ENCODE measurements at places on chromosomes 6 and 20. TPM values are rescaled to one million over a fixed set of nuclear protein-coding genes. Genes with fewer than 3 reads are reported as not detected.

Gene DLL1
- 6.1 TPM for total RNA-seq

Gene OR12D3
- not detected for total RNA-seq

Gene DEF6
- 3.1 TPM for total RNA-seq

Gene INSM1
- total RNA-seq, result not detected

Gene GLYATL3
- total RNA-seq, result not detected

Gene WFDC10B
- not detected for total RNA-seq

DNA sequence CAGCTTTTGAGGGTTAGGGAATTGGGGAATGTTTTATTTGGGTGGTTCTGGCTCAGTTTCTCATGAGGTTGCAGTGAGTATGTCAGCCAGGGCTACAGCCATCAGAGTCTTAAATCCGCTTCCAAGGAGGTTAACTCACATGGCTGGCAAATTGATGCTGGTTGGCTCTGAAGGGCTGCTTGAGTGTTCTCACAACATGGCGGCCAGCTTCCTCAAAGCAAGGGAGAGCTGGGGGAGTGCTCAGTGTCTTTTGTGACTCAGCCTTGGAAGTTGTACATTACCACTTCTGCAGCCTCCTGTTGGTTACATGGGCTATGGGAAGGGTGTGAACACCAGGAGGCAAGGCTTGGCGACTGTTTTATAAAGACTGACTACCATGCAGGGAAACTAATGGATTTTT is 17.8 kb upstream of the PPP1R3G start:
- H3K4me1 ChIP-seq, result no peaks in the 10 kb centered on the region
- DNase-seq, result no peak
- H3K4me3 ChIP-seq, result no peak overlapping the region
- H3K36me3 ChIP-seq, result no peaks in the 10 kb centered on the region

DNA sequence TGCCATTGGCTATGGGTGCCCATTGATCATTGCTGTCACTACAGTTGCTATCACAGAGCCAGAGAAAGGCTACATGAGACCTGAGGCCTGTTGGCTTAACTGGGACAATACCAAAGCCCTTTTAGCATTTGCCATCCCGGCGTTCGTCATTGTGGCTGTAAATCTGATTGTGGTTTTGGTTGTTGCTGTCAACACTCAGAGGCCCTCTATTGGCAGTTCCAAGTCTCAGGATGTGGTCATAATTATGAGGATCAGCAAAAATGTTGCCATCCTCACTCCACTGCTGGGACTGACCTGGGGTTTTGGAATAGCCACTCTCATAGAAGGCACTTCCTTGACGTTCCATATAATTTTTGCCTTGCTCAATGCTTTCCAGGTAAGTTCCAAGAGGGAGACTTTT is 16.4 kb downstream of the ADGRF4 start:
- H3K27ac ChIP-seq, result no peak overlapping the region
- H3K4me3 ChIP-seq, result no peak overlapping the region
- H3K27me3 ChIP-seq, result no peaks in the 10 kb centered on the region
- H3K4me1 ChIP-seq, result no peaks in the 10 kb centered on the region
- DNase-seq, result no peak

DNA sequence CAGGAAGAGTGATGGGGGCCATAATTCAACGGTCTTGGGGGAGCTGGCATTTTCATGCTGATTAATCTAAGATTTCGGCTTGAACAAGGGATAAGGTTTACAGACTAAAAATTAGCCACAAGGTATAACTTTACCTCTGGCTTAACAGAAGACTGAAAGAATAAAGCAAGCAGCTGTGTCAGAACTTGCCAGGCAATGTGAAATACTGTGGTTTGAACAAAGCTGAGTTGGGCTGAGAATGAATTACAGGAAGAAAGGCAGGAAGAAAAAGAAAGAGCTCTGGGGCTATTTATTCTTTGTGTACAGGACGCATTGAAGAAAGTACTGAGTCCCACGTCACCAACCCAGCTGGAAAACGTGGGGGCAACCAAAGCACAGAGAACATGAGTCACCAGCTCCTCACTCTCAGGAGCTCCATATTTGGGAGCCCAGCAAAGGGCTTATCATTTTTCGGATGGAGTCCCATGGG is 121.5 kb upstream of the NEDD9 start:
- H3K36me3 ChIP-seq, result no peaks in the 10 kb centered on the region
- H3K4me1 ChIP-seq, result peaks cover 4% of the 10 kb centered on the region

- H3K27ac ChIP-seq, result no peak overlapping the region
- no peaks in the 10 kb centered on the region for H3K36me3 ChIP-seq
- no peak for DNase-seq
- H3K4me3 ChIP-seq, result no peak overlapping the region
- no peaks in the 10 kb centered on the region for H3K27me3 ChIP-seq
Observed at GRCh38 chr20:38825901-38826625, 20.6 kb downstream of the PPP1R16B start.

DNA sequence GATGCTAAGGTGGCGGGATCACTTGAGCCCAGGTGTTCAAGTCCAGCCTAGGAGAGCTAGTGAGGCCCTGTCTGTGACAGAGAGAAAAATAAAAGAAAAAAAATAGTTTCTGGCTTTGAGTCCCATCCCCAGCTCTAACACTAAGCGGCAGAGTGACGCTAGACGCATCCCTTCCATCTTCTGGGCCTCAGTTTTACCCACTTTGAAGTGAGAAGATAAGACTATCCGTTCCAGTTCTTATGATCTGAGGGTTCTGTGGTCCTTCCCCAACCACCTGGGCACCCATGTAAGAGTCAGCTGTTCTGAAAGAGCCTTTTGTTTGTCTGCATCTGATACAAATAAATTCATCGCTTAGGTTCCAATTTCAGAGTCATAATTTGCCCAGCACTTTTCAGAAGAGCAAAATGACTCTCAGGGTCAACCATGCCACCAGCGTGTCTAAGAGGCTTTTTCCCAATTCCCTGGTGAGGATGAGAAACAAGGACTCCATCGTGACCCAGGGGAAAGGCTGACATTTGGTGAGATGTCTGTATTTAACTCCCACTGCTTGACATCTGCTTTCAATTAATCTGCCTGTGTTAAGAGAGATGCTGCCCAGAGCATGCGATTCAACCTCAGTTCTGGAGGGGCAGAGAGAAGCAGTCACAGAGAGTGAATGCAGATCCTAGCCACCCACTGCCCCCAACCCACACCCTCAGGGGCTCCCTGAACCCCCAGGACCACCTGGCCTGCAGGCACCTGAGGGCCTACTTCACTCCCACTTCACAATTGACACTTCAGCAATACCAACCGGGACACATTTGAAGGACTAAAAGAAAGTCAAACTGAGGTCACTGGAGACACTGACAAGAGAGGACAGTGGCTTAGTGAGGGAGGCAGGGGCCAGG is 131.6 kb upstream of the TOP1 start:
- no peak for DNase-seq
- H3K27me3 ChIP-seq, result no peaks in the 10 kb centered on the region
- no peaks in the 10 kb centered on the region for H3K36me3 ChIP-seq
- no peaks in the 10 kb centered on the region for H3K4me1 ChIP-seq
- H3K4me3 ChIP-seq, result no peak overlapping the region
- H3K27ac ChIP-seq, result no peak overlapping the region

- no peak overlapping the region for H3K4me3 ChIP-seq
- H3K27me3 ChIP-seq, result no peaks in the 10 kb centered on the region
- H3K4me1 ChIP-seq, result peaks cover 10% of the 10 kb centered on the region
- no peak for DNase-seq
- no peaks in the 10 kb centered on the region for H3K36me3 ChIP-seq
Observed at GRCh38 chr20:10314198-10314597, 95.6 kb downstream of the SNAP25 start.

DNA sequence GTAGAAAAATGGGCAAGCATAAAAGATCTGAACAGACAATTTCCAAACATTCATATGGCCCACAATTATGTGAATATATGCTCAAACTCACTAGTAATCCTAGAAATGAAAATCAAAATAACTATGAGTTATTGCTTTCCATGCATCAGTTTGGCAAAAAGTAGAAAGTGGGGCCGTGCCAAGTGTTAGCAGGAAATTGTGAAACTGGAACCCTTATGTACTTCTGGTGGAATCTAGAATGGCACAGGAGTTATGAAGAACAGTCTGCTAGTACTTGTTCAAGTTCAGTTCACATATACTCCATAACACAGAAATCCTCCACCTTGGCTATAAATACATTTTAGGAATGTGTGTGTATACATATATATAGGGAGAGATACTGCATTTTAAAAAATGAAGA is 89.8 kb downstream of the EYA2 start:
- no peaks in the 10 kb centered on the region for H3K4me1 ChIP-seq
- H3K36me3 ChIP-seq, result no peaks in the 10 kb centered on the region
- DNase-seq, result no peak
- H3K4me3 ChIP-seq, result no peak overlapping the region
- H3K27ac ChIP-seq, result no peak overlapping the region

DNA sequence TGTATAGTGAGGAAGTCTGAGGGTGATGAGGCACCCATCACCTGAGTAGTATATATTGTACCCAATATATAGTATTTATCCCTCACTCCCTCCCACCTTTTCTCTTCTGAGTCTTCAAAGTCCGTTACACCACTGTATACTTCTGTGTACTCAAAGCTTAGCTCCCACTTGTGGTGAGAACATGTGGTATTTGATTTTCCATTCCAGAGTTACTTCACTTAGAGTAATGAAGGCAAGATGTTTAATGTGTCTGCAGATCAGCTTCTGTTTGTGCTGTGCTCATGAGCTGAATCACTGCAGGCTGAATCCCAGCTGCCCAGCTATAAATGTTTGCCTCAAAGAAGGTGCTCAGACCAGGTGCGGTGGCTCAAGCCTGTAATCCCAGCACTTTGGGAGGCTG is 139.3 kb upstream of the FOXA2 start:
- H3K27ac ChIP-seq, result no peak overlapping the region
- H3K4me1 ChIP-seq, result no peaks in the 10 kb centered on the region
- no peaks in the 10 kb centered on the region for H3K36me3 ChIP-seq
- DNase-seq, result no peak

Data from ovary (tissue), 10 donors.